Mucosa of gallbladder (tissue), 1 donor: ENCODE measurements at places on chromosomes 4 and X. TPM values are rescaled to one million over a fixed set of nuclear protein-coding genes. Genes with fewer than 3 reads are reported as not detected.

The FAAH2 gene
- total RNA-seq, result 5.1 TPM

The CYSLTR1 gene
- 3.5 TPM for total RNA-seq

The ARX gene
- not detected for total RNA-seq

The RAB39B gene
- total RNA-seq, result 1.2 TPM

The MTM1 gene
- total RNA-seq, result 15.6 TPM

The CACNA1F gene
- 0.20 TPM for total RNA-seq

The DCHS2 gene
- 14.2 TPM for total RNA-seq

The SSX2B gene
- 0.26 TPM for total RNA-seq

The ALB gene
- total RNA-seq, result 83.2 TPM

The TLR2 gene
- 21.6 TPM for total RNA-seq

The MAGED4 gene
- total RNA-seq, result 48.7 TPM
